ENCODE measurements at places on chromosomes 11 and 22. TPM values are rescaled to one million over a fixed set of nuclear protein-coding genes. Genes with fewer than 3 reads are reported as not detected.

FOXRED2 gene
- total RNA-seq: 2.5 TPM

PRG3 gene
- total RNA-seq: not detected

HTATIP2 gene
- total RNA-seq: 1.9 TPM

IGSF22 gene
- total RNA-seq: 2.4 TPM

PARVA gene
- 5.8 TPM for total RNA-seq

SEC14L2 gene
- 9.9 TPM for total RNA-seq

Measured in motor neuron (in vitro differentiated cells).